ENCODE measurements at places on chromosomes 4 and X. TPM values are rescaled to one million over a fixed set of nuclear protein-coding genes. Genes with fewer than 3 reads are reported as not detected.

GRCh38 chr4:69951602-69952001, 13.9 kb downstream of the CSN2 start:
- DNase-seq: no peak

The DGAT2L6 gene
- polyA plus RNA-seq: not detected

The GDPD2 gene
- polyA plus RNA-seq: 0.08 TPM

DNA sequence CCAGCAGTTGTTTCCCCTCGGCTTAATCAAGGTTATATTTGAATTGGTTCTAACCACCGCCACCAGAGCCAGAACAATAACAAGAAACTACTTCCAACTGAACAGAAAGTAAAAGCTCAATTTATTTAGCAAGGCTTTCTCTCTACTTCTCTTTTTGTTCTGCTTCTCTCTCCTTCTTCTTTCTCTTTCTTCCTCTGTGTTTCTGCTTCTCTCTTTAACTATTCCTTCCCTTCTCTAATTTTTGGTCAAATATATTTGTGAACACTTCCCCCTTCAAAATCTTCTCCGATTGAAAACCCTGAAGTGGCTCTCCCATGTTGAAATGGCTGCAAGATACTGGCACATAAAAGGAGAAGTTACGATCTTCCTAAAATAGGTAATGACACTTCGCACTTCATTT, 1195.9 kb upstream of the PRKX start:
- DNase-seq: no peak

The XK gene
- polyA plus RNA-seq: not detected

GRCh38 chrX:131747173-131747572, 203.3 kb downstream of the OR13H1 start:
- DNase-seq: peak; percentile 39

GRCh38 chr4:24892778-24893177, 20.1 kb downstream of the CCDC149 start:
- DNase-seq: no peak

- DNase-seq: no peak
Measured at GRCh38 chrX:137423241-137423640, 142.7 kb upstream of the ZIC3 start.

GRCh38 chr4:94548571-94548970, 96.8 kb downstream of the PDLIM5 start:
- DNase-seq: no peak

GRCh38 chr4:142883040-142883832, 37.1 kb upstream of the INPP4B start:
- DNase-seq: no peak

- DNase-seq: no peak
Measured at GRCh38 chr4:17599826-17600225, 14.6 kb upstream of the MED28 start.

DNA sequence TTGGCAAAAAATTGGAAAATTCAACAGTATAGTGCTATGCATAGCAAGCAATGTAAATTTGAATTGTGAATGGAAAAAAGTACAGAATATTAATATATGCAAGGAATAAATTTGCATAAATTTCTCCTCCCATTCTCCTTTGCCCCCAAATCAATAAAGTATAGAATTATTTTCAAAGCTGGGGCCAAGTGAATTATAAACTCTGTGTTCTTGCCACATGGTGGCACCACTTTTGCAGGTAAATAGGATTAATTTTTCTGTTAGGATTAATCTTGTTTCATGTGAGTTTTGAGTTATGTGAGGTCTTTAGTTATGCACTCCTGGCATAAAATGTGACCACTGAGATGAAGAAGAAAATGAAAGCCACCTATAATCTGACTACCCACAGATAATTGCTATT, 19.9 kb downstream of the COPS4 start:
- DNase-seq: peak; percentile 10

The NDST3 gene
- 1.2 TPM for polyA plus RNA-seq

DNA sequence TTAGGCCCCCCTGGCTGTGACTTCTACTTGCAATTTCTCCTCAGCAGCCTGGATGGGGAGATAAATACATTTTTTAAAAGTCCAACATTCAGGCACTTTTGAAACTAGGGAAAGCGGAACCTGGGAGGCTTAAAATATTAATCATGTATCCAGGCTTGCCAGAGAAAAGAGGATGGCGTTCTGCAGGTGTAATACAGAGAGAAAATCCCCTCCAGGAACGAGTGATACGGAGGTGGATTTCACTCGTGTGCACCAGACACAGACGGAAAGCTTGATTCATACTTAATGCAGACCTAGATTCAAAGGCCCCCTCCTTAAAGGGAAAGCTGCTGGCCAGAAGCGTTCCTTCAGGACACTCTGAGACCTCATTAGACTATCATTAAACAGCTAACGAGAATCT, 354.0 kb upstream of the BOD1L1 start:
- DNase-seq: no peak

The SLC4A4 gene
- polyA plus RNA-seq: not detected

GRCh38 chr4:119221412-119221811, 8.9 kb downstream of the USP53 start:
- DNase-seq: no peak

The CT83 gene
- polyA plus RNA-seq: not detected

- DNase-seq: no peak
Measured at GRCh38 chr4:148842843-148843242, 400.6 kb upstream of the NR3C2 start.

The BLOC1S4 gene
- 21.9 TPM for polyA plus RNA-seq

DNA sequence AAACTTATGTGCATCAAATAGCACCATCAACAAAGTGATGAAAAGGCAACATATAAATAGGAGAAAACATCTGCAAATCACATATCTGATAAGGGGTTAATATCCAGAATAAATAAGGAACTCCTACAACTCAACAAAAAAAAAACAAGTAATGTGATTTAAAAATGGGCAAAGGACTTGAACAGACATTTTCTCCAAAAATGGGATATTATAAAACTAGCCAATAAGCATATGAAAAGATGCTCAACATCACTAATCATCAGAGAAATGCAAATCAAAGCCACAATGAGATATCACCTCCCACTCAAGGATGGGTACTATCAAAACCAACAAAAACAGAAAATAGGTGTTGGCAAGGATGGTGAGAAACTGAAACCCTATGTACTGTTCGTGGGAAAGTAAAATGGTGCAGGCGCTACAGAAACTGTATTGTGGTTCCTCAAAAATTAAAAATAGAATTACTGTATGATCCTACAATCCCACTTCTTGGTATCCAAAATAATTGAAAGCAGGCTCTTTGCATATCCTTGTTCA, 2.4 kb downstream of the DNAJB14 start:
- no peak for DNase-seq

GRCh38 chr4:161178310-161178709, 985.5 kb downstream of the FSTL5 start:
- DNase-seq: no peak

The MBTPS2 gene
- 24.8 TPM for polyA plus RNA-seq

The KLF8 gene
- polyA plus RNA-seq: 0.16 TPM

The WDR17 gene
- 1.1 TPM for polyA plus RNA-seq

GRCh38 chr4:40173470-40173875, 23.4 kb upstream of the RHOH start:
- DNase-seq: no peak

GRCh38 chrX:29435396-29435795, 780.0 kb upstream of the MAGEB2 start:
- no peak for DNase-seq

GRCh38 chrX:2799369-2799768, 29.4 kb upstream of the GYG2 start:
- DNase-seq: no peak

The PAGE2 gene
- polyA plus RNA-seq: 4.7 TPM

DNA sequence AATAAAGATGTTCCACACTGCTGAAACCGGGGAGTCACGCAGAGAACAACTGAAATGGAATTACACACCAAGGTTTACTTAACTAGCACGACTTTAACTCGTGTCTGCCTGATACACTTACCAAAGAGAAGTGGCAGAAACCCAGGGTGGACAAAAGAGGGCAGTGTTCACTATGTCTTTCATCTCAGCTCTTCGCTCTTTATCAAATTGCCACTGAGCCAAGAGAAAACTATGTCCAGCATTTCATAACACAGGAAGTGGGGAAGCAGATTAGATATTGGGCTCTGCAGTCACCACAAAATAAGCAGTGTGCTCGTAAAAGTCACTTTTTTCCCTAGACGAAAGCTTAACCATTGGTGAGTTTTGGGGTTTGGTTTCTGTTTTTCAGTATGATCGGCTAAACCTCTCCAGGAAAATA, 155.7 kb downstream of the CHIC2 start:
- DNase-seq: peak; percentile 58

DNA sequence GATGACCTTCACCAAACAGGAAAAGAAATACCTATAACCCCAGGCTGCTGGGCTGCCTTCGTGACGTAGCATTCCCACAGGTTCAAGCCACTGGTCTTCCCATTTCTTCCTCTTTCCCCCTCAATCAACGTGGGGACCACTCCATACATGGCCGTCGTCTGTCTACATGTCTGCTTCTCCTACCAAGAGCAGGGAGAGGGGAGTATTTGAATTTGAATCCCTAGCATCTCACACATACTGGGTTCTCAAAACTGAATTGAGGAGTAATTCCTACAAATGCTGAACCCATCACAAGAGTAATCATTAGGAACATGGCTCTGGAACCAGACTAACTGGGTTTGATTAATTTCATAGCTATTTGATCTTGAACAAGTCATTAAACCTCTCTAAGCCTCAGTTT, 17.3 kb downstream of the GPC3 start:
- no peak for DNase-seq

GRCh38 chr4:90544532-90545045, 417.4 kb downstream of the CCSER1 start:
- DNase-seq: no peak
